T47D (cell line): ENCODE measurements at places on chromosomes 3 and 15.
A peak's percentile ranks its signal among the peaks of the same experiment; 100 is the strongest.

DNA sequence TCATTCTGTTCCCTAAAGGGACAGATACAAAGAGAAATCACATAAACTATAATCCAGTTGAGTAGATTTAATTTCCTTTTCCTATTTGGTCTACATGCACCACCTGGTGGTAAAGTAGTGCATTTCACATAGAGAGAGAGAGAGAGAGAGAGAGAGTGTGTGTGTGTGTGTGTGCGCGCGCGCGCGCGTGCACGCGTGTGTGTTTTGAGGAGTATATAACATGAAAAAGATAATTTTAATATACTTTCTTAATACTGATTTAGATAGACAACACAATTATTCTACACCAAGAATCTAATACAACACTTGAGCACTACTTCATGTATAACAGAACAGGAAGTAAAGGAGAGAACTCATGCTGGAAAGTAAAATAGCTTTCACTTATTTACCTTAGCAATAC, 1.1 kb upstream of the FGF7 start:
- DNase-seq = peak; percentile 81

DNA sequence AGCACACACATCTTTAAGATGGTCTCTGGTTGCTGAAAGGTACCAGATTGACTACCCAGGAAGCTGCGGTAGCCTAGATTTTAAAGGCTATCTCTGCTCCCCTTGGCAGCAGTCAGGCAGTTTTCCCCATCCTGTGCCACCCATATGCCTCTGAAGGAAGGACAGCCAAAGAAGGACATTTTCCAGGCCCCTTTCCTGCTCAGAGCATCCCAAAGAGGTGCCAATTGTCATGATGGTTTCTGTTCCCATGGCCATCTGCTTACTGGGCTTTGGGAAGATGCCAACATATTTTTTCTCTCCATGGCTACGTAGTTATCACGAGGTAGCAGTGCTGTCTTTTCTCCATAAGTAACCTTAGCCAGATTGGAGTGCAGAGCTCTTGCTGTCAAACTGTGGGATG, 39.7 kb downstream of the UNC13C start:
- DNase-seq = no peak

GRCh38 chr15:84929795-84930603, 45.5 kb downstream of the SLC28A1 start:
- DNase-seq = no peak

DNA sequence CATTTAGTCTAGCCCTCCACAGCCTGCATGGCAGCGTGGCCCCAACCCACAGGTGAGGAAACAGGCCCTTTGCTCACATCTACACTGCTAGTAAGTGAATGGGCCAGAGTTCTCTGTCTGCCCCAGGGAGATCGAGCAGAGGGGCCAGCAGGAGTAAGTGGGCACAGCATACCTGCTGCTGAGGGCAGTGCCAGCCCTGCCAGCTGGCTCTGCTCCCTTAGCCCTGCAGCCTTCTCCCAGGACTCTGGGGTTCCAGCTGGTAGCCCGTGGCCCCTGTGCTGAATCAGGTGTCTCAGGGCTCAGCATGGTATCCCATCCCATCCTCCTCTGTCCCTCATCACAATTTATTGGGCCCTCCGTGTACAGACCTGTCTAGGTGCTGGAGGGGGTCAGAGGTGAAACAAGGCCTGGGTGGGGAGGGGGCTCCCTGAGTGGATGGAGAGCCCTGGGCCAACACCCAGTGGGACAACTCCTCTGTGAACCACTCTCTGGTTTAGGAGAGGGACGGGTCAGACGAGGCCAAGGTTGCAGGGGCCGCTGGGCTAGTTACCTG, 101.8 kb downstream of the DNAJB8 start:
- DNase-seq = no peak
